ENCODE measurements at places on chromosomes 5 and 9. TPM values are rescaled to one million over a fixed set of nuclear protein-coding genes. Genes with fewer than 3 reads are reported as not detected.

Gene ARL15
- total RNA-seq = 13.5 TPM

Gene ADAMTS6
- total RNA-seq = 2.9 TPM

Gene RFESD
- total RNA-seq = 6.2 TPM

Gene TBC1D2
- total RNA-seq = 8.3 TPM

Gene STK32A
- total RNA-seq = not detected

Gene EFNA5
- not detected for total RNA-seq

Measured in activated CD4-positive, alpha-beta T cell treated with anti-CD3 and anti-CD28 coated beads, Interleukin-2, amount 10 ng/mL, durations not matched to agents 7 days and 5 days (primary cell).